ENCODE measurements at places on chromosomes 16 and 17. TPM values are rescaled to one million over a fixed set of nuclear protein-coding genes. Genes with fewer than 3 reads are reported as not detected.

Gene PRSS36
- total RNA-seq = 0.13 TPM

Gene ASGR2
- total RNA-seq = not detected

Gene ACAP1
- 2.7 TPM for total RNA-seq

Gene KRTAP17-1
- total RNA-seq = not detected

Gene NOG
- 0.08 TPM for total RNA-seq

Measured in epithelial cell of alveolus of lung (primary cell).